ENCODE measurements at places on chromosomes 1 and 21.

- no peak for DNase-seq
Observed at GRCh38 chr21:31887391-31887841, 14.6 kb downstream of the HUNK start.

- no peak for DNase-seq
Observed at GRCh38 chr1:178867670-178868069, 3.2 kb downstream of the ANGPTL1 start.

DNA sequence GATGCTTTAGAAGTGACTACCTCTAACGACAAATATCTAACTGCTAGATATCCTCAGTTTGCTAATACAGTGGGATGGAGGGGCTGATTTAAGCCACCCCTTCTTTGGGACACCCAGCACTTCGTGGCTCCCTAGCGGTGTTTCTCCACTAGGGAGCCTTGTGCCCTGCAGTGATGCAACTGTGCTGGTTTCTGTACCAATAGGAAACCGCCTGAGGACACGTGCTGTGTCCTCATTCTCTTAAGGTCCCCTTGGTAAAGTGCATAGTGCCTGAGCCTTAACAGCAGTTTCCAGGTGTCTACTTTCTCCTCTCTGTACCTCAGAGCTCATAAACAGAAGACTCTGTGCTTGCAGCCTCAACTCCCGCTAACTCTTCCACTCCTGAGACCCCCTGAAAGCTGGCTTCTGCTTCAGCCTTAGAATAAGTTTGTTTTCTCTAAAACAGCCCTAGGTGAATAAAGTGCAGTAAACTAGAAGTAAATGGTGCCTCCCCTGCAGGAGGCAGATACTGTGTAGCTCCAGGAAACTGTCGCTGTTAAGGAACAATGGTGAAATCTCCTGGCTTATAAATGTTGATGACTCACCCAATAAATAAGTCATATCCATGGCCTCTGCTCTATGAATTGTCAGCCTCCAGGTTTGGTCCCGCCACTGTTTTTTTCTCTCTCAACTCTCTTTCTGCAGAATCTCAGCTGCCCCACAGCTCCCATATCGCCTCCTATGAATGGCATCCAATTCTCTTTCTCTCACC lies 130.4 kb downstream of the AK5 start:
- DNase-seq, result no peak

- no peak for DNase-seq
Observed at GRCh38 chr1:40064797-40065499, 24.4 kb downstream of the CAP1 start.

DNA sequence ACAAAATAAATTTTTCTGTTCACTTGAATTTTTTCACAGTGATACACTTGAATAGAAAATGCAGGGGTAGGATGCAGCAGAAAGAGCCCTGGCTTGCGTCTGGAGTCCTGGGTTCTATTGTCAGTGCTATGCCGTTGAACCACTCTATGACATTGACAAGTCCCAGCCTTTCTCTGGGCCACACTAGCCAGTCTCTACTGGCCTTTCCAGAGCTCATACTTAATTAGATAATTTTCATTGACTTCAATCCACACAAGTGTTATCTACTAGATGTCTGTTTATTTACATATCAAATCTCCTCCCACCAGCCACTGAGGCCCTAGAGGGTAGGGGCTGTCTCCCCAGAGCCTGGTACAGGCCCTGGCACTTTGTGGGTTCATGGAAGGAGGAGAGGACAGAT lies 15.5 kb upstream of the CELA3B start:
- no peak for DNase-seq

DNA sequence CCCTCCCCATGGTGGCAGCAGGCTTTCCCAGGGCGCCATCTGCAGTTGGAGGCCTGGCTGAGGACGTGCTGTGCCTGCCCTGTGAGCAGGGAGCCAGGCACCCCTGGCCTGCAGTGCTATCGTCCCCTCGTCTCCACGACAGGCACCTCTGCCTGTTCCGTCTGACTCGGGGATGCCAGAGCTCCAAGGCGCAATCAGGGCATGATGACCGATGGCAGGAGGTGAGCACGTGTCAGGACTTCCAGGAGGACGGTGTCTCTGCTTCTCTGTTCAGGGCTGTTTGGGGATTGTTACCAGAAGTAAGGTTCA lies 125.2 kb downstream of the PCBP3 start:
- no peak for DNase-seq

- no peak for DNase-seq
Observed at GRCh38 chr1:50667272-50667671, 244.0 kb upstream of the DMRTA2 start.
